Colonic mucosa (tissue), 4 donors: ENCODE measurements at places on chromosomes 3 and 15.

GRCh38 chr3:186280737-186281136 lies 81.3 kb downstream of the DGKG start:
- DNase-seq, result no peak

- no peak for DNase-seq
These were observed 8.8 kb upstream of the EXOG start for GRCh38 chr3:38487323-38487722.

DNA sequence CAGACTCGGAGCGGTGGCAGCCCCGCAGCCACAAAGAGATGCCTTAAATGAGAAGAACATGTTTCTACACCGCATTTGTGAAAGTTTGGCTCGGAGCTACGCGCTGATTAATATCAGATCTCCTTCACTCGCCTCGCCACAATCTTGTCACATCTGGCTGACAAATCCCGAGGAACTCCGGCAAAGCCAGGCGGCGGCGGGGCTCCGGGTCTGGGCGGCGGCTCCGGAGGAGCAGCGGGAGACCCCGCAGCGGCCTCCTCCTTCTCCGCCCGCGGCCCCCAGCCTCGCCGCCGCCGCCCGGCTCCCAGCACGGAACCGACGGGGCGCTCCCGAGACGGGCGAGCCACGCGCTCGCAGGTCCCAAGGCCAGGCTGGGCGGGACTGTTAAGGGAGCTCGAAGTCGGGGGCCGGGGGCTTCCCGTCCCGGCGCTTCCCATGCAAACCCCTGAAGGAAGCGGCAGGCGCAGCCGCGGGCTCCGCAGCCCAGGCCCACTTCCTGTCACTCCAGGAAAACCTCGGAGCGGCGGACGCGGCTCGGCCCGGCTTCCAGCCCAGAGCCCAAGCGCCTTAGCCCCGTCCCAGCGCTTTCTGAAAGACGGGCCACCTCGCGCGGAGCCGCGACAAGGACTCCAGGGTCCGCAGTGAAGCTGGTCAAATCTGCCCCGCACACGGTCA lies 1.2 kb downstream of the BNC1 start:
- no peak for DNase-seq

DNA sequence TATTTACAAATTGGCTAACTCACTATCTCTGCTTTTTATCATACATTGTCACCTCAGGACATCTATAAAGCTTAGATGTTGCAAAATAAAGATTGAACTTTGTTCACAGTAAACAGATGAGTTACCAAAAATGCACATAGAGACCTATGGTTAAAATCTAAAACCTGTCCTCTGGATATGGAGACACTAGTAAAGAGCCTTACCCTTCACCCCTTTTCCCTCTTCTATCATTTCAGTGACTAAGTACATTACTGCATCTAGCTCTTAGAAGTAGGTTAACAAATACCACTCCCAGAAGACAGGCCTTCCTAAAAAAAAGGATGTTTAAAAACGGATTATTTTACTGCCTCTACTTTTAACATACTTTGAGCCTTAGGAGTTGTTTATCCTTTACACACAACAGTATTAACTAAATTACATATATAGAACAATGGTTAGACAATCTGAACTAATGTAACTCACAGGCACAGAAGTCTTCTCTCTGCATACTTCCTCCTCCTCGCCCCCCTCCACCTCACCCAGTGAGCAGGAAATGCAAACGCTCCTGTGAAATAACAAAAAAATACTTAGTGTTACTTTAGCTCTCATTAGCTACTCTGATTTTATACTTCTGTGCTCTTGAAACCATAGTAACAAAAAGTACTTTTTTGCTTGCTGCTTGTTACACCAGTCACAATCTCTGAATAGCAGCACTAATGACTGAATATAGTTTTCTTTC lies 23.3 kb downstream of the IREB2 start:
- no peak for DNase-seq

DNA sequence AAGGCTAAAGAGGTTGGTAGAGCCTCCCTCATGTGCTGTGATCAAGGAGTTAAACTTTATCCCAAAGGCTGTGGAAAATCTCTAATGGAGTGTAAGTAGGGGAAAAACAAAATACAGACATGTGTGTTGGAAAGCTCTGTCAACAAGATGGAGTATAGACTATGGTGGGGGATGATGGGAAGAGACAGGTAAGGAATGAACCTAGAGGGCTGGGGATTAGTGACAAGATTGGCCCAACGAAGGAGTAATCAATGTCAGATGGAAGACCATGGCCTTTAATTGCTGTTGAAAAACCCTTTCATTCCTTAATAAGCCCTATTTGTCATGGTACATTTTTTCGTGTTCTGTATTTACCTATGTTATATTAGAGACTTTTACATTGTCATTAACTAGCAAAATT lies 278.6 kb downstream of the SQOR start:
- no peak for DNase-seq

- no peak for DNase-seq
These were observed 10.6 kb downstream of the RAB7A start for GRCh38 chr3:128736601-128737000.

DNA sequence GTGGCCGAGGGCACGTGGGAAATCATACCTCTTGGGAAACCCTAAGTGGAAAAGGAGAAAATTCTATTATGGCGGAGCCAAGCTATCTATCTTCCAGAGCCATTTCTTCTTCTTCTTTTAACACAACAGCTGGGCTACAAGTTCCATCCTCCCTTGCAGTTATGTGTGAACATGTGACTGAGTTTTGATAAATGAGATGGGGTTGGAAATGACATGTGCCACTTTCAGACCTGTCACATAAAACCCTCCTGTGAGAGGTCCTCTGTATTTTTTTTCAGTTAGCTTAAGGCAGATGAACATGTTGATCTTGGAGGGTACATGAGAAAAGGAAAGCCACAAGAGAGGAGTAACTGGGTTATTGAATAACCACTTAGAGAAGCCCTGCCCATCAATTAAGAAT lies 47.9 kb downstream of the AGBL1 start:
- no peak for DNase-seq

- no peak for DNase-seq
These were observed 194.6 kb downstream of the ADAMTSL3 start for GRCh38 chr15:83848315-83849050.

- DNase-seq, result peak; percentile 43
These were observed 69.3 kb downstream of the CHAC1 start for GRCh38 chr15:41022487-41023090.

GRCh38 chr15:97099040-97099439 lies 768.5 kb downstream of the NR2F2 start:
- DNase-seq, result no peak

- peak; percentile 42 for DNase-seq
These were observed 34.1 kb upstream of the LIMD1 start for GRCh38 chr3:45560281-45560971.

DNA sequence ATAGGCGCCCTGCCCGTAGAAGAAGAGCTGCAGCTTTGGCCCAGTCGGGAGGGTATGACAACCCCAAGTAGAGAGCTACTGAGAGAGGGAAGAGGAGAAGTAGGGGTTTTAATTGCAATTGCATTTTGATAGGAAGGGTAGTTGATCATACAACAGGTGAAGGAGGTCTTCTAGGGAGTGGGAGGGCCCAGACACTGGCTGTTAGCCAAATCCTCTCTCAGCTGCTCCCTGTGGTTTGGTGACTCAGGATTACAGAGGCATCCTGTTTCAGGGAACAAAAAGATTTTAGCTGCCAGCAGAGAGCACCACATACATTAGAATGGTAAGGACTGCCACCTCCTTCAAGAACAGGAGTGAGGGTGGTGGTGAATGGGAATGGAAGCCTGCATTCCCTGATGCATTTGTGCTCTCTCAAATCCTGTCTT lies 408.9 kb upstream of the THBS1 start:
- peak; percentile 54 for DNase-seq

DNA sequence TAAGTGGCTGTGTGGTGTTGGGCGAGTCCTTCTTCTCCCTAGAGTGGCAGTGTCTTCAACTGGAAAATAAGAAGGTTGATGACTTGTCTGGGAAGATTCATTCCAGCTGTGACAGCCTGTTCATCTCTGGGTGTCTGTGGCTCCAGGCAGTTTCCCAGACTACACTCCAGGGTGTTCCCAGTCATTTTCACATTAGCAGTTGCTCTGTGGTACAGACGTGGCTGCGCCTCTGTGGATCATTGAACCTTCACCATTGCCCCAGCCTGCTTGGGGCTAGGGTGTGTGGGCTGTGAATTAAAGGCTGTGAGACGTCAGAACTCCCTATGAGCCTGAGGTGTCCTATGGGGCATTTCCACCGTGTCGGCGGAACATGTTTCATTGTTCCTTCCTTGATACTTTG lies 239.6 kb upstream of the NR2E3 start:
- no peak for DNase-seq

DNA sequence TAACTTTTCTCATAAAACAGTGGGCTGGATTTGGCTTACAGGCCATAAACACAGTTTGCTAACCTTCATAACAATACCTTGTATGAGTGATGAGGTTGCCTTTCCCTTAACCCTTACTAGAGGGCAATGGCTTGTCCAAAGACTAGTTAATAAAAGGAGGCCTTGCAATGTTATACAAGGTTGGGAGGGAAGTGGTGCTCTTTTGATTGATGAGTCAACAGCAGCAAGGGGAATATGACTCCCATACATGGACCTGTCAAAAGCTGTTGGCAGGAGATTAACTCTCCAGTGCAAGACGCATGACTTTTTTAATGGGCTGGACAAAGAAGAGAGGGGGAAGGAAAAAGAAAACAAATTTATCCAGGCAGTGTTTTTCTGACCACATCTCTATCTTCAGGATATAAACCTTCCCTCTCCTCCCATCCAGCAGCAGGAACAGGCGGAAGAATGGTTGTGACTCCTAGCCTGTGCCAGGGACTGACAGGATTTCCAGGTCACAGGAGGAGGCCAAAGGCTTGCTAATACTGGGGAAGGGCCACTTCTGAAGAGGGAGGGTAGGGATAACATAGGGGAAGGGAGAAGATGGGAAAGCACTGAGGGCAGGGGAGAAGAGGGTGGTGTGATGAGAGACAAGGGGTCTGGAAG lies 35.2 kb upstream of the ARL14 start:
- DNase-seq, result no peak

DNA sequence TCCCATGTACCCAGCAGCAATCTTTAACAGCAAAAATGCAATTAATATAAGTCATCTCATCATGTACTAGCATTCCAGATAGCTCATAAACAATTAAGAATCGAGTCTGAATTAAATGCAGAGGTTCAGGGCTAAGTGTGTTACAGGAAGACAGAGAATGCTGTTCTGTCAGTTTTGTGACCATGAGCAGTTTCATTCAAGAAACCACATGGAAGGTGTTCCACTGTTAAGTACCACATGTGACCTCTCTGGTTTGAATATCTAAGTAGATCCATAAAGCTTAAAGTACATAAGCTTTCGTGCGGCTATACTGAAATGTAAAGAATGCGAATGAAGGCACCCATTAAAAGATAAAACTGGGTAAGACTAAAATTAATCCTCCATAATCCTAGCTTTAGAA lies 272.3 kb downstream of the IL5RA start:
- no peak for DNase-seq

DNA sequence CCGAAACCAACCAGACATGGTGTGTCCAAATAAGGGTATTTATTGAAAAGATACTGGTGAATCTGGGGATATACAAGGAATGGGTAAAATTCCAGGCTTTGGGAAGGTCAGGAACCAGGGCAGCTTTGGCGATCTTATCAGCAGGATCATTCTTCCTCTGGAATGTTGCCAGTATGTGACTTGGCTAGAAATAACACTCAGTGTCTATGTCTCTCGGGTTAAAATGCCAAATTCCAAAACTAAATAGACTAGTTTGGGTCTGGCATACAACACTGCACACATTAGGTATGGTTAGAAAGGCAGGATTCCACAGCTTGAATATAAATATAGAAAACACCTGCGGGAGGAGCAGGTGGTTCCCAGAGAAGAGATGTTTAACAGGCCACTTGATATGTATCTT lies 220.2 kb upstream of the CD96 start:
- DNase-seq, result no peak

DNA sequence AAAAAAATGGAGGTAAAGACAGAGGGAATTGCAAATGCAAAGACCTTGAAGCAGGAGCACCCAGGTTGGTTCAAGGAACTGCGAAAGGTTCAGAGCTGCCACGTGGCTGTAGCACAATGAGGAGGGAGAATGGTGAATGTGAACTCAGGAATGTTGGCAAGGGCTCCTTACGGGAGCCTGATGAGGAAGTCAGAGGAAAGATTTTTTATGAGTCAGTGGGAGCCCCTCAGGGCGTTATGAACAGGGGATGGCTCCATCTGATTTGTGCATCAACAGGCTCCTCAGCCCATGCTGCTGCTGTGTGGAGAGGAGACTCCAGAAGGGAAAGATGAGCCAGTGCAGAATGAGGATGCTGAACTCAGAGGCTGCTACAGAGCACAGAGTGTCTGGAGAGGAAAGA lies 194.4 kb downstream of the ARRDC4 start:
- no peak for DNase-seq

GRCh38 chr3:6860954-6861624 lies at the start of gene GRM7:
Gene GRM7, plus strand, starts transcription at chr3:6861115.
- no peak for DNase-seq

DNA sequence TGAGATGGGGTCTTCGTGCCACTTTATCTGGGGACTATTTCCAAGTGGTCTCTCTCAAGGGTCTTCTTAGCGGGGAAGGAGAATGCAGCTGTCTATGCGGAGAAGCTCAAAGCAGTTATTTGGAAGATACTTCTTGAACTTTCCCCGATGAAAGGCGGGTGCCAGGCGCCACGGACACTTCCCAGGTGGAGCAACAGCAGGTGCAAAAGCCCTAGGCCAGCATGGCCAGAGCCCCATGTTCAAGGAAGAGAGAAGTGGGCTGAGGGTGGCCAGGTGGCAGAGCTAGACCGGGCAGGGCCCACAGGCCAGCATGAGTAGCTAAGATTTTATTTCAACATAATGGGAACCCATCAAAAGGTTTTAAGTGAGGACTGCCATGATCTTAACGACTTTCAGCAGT lies 232.8 kb downstream of the PDZRN3 start:
- no peak for DNase-seq

- DNase-seq, result no peak
These were observed 195.7 kb downstream of the AGBL1 start for GRCh38 chr15:86275361-86275760.

DNA sequence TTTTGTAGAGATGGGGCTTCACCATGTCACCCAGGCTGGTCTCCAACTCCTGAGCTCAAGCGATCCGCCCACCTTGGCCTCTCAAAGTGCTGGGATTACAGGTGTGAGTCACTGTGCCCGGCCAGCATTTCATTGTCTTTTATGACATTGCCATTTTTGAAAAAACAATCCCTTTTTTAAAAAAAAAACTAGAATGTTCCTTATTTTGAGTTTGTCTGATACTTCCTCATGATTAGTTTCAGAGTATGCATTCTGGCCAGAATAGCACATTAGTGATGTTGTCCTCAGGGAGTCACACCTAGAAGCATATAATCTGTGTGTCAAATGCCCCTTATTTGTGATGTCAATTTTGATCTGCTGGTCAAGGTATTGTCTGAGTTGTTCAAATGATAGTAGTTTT lies 21.2 kb upstream of the NMD3 start:
- DNase-seq, result no peak
